ENCODE measurements at places on chromosomes 2 and 18.

DNA sequence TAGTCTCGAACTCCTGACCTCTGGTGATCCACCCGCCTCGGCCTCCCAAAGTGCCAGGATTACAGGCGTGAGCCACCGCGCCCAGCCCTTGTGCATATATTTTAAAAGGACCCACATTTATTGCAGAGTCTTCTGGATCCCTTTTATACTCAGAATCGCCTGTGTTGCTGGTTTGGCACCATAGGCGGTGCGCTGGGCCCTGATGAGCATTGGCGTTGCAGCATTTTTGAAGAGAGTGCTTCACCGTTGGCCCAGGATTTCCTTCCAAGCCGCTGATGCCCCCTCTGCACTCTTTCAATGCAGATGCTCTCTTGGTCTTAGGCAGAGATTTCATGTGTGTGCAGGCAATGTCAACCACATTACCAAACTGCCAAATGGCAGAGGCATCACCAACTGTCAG, 13.5 kb upstream of the TFCP2L1 start:
- no peak for DNase-seq

- DNase-seq, result no peak
Measured at GRCh38 chr2:57330447-57330846, 716.2 kb upstream of the VRK2 start.

- no peak for DNase-seq
Measured at GRCh38 chr18:13256444-13257305, 38.1 kb downstream of the LDLRAD4 start.

DNA sequence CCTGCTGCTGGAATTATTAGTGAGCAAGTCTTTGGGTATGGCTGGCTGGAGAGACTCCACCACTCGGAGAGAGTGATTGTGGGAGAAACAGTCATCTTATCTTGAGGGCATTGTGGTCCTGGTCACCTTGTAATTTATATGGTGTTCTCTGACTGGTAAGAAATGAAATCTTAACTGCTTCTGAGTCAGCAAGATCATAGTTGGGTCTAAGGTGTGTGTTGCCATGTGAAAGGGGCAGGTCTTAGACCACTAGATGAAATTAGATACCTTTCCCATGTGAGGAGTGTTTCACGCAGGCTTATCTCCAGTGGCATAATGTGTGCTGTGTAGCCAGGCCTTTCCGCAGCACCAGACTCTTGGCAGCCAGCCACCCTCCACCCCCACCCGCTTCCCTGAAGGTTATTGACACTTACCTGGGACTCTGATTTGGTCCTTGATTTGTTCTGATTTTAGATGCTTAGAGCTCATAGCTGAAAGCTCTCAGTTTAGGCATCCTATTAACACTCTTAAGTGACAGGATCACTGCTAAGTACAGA, 7.7 kb downstream of the MAPRE3 start:
- DNase-seq, result no peak

DNA sequence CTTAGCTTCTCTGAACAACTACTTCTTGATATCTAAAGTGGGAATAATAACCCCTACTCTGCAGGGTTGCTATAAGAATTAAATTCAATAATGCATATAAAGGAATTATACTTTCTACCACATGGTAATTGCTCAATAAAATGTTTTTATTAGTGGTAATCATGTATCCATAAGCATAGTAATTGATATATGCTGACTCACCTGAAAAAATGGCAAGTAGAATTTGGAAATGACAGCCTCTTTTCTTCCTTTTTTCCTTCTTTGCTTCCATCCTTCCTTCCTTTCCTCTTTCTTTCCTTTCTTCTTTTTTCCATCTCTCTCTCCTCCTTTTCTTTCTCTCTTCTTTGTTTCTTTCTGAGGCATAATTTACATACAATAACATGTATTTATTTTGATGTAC, 65.3 kb downstream of the DPP10 start:
- no peak for DNase-seq

- DNase-seq, result no peak
Measured at GRCh38 chr2:75222527-75222926, 23.2 kb upstream of the TACR1 start.

DNA sequence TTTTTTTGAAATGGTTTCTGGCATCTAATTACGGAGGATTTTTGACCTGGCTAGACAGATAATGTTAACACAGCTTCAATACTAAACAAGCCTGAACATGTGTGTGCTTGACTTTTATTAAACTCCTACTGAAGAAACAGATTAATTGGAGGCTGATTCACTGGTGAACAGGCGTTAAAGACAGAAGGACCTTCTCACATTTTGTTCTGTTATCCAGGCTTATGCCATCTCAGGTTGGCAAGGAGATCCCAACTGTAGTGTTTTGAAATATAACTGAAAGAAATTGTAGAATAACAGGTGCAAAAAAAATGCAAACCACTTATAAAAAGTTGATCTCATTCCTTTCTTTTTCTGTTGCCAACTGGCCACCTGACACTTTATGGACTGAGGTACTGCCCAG, 269.6 kb downstream of the ARHGAP15 start:
- no peak for DNase-seq

- DNase-seq, result no peak
Measured at GRCh38 chr2:114259389-114259788, 183.1 kb upstream of the DPP10 start.

GRCh38 chr2:168050377-168050776, 197.0 kb downstream of the STK39 start:
- no peak for DNase-seq

DNA sequence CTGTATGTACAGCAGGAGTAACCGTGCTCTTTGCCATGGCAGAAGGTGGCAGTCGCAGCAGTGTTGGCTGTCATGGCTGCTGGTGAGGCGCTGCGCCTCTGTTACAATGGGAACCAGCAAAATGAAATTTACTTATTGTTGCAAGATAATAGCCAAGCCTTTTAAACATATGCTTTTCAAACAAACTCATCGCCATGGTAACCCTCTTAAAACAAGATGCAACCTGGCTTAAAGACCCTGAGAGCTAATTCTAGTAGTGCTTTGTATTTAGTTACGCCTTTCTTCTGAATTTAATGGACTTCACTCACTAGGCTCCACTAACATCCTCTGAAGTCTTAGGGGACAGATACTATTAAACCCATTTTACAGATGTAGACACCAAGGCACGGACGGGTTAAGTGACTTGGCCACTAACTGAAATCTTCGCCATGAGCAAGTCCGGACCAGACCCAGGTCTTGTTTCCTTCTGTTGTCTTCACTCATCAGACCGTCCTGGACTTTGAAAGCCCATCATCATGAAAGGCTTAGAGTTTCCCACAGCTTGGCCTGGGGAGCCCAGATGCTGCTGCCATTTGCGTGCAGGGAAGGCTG, 111.6 kb upstream of the ODC1 start:
- DNase-seq, result no peak

- no peak for DNase-seq
Measured at GRCh38 chr2:33726415-33726814, 127.3 kb upstream of the FAM98A start.

- DNase-seq, result no peak
Measured at GRCh38 chr2:43115881-43116280, 110.5 kb downstream of the ZFP36L2 start.

DNA sequence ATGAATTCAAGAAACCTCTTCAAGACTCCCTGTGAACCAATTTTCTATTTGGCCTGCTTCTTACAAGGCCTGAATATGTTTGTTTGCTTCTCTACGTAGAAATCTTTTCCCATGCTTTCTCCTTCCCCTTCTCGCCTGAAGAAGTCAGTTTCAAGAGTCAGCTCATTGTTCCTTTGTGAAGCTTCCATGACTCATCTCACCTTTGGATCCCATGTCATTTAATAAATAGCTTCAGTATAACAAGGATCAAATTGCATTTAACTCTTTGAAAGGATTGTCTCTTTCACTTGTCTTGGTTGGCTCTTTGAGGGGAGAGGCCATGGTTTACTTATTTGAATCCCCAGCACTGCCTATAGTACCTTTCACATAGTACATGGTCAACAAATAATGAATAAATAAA, 28.4 kb downstream of the CPS1 start:
- DNase-seq, result no peak

- DNase-seq, result no peak
Measured at GRCh38 chr2:189350540-189351209, 90.6 kb upstream of the WDR75 start.

DNA sequence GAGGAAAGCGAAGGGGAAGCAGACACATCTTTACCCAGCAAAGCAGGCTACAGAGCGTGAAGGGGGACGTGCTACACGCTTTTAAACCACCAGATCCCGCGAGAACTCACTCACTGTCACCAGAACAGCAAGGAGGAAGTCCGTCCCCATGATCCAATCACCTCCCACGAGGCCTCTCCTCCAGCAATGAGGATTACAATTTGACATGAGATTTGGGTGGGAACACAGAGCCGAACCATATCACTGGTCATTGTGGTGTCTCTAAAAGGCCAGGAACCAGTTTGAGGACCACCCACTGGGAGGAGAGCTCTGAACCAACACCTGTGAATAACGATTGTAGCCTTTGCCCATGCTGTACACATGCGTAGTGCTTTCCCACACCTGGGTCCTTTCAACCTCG, 116.6 kb upstream of the FAM136A start:
- DNase-seq, result no peak

- DNase-seq, result no peak
Measured at GRCh38 chr18:8197499-8197898, 411.7 kb upstream of the RAB12 start.

GRCh38 chr2:177265824-177266817, 1.6 kb upstream of the NFE2L2 start:
- DNase-seq, result no peak

DNA sequence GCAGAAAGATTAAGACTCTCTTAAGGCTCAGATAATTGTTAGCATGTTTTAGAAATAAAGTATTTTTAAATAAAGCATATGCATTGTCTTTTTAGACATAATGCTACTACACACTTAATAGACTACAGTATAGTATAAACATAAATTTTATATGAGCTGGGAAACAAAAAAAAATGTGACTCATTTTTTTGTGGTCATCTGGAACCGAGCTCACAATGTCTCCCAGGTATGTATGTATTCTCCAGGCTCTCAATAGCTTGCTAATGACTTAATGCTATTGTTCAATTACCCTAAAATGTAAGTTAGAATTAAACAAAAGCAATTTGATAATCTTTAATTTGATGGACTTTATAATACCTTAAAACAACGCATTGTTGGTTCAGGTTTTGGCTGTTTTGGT, 167.2 kb downstream of the NUP35 start:
- no peak for DNase-seq

DNA sequence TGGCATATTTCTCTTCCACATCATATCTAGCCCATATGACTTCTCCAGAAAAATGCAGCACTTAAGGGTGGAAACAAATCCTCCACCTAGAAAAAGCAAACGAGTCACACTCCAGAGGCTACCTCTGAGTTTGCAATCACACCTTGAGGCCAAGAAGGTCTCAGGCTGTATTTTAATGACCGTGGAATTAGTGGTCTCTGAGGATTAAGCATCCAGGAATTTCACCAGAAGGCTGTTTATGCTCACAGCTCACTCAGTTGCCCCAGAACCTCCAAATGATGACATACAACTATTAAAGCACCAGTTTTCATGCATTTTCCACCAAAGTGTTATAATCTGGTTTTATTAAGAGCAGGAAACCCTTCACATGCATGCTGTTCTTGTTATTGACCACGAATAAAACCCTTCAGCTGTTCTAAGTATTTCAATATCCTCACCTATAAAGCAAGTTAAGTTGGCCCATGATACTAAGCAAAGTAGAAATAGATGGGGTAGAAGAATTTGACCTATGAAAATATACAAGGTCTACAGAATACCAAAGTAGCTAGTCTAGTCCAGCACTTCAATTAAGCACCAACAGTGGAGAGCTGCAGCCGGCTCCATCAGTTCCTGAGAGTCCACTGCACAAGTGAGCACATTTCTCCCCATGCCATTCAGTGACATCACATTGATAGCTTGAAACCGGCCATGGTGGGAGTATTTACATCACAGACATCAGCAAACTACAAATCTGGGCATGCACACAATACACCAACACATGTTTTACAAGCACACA, 39.5 kb upstream of the SLC14A1 start:
- no peak for DNase-seq

- DNase-seq, result no peak
Measured at GRCh38 chr18:61308004-61308403, 25.2 kb upstream of the CDH20 start.

DNA sequence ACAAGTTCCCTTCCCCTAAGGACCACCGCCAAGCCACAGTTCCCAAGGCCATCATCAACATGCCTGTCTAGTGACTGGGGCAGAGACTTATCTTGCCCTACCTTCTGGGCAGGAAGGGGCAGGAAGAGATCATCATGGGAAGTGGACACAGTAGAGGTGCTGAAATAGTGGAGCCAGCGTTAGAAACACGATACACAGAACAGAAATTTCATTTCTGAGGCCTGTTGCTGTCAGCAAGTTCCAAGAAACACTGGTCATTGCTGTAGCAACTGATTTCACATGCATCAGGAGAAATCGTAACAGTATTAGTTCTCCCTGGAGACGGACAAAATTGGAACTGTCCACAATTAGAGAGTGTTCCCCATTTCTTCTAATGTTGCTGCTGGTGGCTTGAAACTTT, 83.0 kb downstream of the COLEC12 start:
- DNase-seq, result no peak

- DNase-seq, result no peak
Measured at GRCh38 chr2:199484927-199485326, 27.2 kb upstream of the SATB2 start.

DNA sequence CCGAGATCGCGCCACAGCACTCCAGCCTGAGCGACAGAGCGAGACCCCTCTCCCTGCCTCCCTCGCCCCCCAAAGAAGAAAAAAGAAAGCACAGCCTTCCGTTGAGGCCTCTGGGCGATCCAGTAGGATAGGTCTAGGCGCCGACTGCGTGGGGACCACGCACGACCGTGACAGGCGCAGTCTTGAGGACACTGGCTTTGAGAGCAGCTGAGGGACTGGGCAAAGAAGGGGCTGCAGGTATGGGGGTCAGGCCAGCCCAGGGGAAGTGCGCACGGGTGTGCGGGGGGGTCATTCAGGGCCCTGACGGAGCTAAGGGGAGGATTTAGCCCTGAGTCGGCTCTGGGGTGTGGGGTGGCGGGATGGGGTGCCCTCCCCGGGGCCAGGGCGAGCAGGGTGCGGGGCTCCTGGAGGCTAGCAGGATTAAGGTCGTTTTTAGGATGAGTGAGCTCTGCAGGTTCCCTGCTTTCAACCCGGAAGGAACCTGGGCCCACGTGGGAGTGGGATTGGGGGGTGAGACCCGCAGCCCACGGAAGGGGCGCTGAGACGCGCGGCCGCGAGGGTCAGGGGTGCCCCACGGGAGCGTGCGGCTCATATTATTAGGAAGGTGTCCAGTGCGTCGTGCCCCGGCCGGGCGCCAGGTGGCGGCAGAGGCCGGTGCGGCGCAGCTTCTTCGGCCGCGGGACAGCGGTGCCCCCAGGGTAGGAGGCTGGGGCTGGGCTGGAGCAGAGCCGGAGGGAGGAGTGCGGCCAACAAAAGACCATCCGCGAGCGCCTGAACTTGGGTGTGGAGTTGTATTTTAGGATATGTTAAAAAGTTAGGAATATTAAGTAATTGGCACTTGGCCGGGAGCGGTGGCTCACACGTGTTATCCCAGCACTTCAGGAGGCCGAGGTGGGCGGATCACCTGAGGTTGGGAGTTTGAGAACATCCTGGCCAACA, 20.5 kb upstream of the ZNF236 start:
- no peak for DNase-seq

- DNase-seq, result no peak
Measured at GRCh38 chr2:42060718-42061619, 13.1 kb downstream of the PKDCC start.

GRCh38 chr2:39689272-39689841, 23.6 kb downstream of the TMEM178A start:
- no peak for DNase-seq

- no peak for DNase-seq
Measured at GRCh38 chr2:241762933-241763369, 13.7 kb upstream of the GAL3ST2 start.

GRCh38 chr2:26900831-26901321, 52.9 kb downstream of the DPYSL5 start:
- DNase-seq, result no peak
